NCI-H1092 treated with DMSO at 0.1 percent for 48 hours (cell line): ENCODE measurements at places on chromosomes 16 and 17.
A peak's percentile ranks its signal among the peaks of the same experiment; 100 is the strongest.

DNA sequence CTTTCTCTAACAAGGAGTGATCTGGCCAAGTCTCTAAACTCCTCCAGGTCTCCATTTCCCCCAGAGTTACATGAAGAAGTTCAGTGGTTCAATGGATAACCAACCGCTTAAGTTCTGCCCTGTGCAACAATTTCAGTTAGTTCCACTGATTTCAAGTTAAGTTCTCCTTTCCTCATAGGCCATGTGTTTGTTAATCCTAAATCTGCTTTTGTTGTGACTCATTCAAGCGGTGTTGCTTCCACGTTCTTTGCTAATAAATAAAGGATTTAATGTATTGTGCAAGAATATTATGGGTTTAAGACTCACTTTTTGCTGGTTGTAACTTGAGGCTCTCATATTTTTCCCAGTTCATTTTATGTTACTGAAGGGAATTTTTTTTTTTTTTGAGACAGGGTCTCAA, 36.3 kb downstream of the GNA13 start:
- no peak for DNase-seq

DNA sequence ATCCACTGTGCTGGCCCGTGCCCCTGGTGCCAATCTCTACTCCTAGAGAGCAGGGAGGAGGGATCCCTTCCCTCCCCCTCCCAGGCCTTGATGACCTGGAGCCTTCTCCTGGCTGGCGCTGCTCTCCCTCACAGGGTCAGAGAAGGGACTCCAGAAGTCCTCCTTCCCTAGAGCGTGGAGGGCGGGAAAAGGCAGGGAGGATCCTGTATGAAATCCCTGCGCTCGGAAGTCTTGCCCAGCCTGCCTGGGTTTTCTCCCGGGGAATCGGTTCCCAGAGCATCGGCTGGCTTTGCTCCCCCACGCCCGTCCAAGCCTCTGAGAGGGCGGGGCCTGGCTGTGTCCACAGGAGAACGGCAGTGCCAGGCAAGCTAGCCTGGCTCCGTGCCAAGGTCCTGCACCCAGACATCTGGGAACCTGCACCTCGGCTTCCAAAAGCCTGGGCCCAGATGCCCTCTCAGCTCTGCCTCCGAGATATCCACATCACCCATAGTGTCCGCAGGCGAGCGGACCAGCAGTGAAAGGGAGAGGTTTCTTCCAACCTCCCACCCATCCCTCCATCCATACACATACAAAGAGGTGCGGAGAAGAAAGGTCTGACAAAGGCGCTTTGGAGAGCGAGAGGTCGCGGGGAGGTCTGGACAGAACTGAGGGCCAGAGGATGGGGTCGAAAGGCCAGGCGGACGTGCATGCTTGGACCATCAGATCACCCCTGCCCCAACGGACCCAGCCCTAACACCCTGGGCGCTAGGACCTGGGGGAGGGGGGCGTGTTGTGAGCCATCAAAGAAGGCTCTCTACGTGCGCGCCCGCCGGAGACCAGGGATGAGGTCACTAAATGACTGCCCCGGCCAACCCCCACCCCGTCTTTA, 1.1 kb downstream of the MPP2 start:
- DNase-seq = peak; percentile 42

GRCh38 chr17:49456183-49456965, 38.7 kb upstream of the NGFR start:
- DNase-seq = no peak

DNA sequence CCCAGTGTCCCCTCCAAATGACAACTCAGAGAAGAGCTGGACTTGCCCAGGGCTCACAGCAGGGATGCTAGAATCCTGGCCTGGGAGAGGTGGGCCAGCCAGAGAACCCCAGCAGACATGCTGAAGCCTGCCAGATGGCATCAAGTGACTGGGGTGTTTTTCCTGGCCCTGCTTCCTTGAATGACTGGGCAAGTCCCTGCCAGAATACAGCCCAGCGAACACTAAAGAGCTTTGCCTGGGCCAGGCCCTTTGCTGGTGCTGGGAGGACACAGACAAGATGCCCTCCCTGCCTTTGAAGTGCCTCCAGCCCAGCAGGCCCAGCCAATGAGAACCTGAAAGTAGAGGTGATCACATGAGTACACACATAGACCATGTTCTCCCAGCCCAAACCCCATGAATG, 11.5 kb downstream of the ZNF319 start:
- DNase-seq = no peak

DNA sequence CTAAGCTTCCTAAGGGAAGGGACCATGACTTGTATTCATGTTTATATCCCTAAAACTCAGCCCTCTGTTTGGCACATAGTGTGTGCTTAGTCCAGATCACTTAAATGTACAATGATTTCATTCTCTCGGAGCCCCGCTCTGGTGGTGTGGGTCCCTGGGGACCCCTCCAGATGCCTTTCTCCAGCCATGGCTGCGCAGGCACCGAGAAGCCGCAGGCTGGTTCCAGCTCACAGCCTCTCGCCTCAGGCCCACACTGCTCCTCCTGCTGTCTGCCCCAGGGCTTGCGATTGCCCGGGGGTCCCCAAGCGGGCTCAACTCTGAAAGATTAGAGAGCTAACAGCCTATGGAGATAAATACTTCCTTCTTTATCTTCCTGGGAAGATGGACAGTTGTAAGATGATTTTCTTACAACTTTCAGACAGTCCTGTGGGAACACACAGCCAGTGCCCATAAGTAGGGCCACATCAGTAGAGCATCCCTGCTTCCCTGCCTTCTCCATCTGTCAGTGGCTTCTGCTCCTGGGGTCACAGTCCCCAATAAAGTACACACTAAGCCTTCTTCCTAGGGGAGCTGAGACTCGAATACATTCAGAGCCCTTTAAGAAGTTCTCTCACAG, 66.2 kb downstream of the CENPV start:
- DNase-seq = no peak
